ENCODE measurements at places on chromosomes 6 and 20.

DNA sequence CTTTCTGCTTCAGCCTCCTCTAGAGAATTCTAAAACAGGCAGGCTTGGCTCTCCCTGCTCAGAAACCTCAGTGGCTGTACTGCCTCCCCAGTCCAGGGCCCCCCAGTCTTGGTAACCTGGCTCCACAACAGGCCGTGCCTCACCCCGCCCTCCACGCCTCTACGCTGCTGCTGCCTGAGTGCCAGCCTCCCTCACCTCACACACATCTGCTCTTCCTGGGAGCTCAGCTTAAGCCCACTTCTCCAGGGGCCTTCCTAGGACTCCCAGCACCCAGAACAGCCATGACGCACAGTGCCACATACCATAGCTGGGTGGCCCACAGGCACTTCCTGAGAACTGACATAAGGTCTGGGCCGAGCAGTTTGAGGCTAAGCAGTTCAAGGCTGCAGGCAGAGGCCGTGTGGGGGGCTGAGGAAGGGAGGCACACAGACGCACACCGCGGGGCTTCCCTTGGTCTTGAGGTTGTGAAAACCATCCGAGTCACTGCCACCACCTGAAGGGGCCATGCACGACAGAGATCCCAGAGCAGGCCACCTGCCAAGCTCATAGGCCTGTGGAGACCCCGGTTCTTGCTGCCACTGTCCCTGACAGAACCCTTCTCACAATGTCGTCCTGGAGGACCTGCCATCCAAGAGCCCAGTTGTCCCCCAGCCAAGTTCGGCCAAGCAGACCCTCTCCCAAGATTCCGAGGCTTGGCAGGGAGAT is 42.6 kb downstream of the DSTN start:
- no peak for DNase-seq

DNA sequence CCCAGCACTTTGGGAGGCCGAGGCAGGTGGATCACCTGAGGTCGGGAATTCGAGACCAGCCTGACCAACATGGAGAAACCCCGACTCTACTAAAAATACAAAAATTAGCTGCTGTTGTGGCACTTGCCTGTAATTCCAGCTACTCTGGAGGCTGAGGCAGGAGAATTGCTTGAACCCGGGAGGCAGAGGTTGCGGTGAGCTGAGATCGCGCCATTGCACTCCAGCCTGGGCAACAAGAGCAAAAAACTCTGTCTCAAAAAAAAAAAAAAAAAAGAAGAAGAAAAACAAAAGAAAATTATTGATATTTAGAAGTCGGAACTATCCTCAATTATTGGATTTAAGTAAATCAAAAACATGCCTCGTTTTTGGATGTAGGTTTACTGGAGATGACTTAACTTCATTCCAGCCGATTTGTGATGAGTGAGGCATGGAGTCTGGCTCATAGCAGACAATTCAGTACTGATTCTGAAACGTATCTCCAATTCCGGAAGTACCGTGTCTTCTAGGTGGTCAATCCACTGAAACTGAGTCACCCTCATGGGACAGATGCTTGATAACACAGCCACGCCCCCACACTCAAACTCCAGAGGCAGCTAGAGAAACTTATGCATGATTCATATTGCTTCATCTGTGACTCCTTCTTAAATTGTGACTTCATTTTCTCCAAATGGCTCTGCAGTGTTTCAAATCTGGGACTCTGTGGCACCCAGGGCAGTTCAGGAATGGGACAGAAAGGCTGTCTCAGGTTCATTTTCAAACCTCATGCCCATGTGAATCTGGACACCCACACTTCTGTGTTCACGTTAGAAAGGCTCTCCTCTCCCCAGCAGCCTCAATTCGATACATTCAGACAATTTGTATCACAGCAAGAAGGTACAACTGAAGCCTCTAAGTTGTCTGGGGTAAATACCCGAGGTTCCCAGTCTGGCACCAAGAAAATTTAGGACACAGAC is 110.4 kb upstream of the ARMC2 start:
- no peak for DNase-seq

DNA sequence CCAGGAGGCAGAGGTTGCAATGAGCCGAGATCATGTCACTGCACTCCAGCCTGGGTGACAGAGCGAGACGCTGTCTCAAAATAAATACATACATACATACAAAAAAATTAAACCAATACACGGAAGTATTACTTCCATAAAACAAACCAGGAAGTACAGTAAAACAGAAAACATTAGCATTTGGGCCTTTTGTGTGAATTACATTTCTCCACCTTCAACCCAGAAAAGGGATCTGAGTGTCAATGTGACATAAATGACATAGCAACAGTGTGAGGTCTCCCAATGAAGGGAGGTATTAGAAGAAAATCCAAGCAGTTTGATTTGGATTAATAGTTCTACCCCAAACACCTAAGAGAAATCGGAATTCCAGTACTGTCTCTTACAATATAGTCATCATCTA is 10.1 kb downstream of the CSNK2A1 start:
- no peak for DNase-seq

GRCh38 chr6:78340755-78341154 is 526.6 kb upstream of the IRAK1BP1 start:
- DNase-seq: no peak

DNA sequence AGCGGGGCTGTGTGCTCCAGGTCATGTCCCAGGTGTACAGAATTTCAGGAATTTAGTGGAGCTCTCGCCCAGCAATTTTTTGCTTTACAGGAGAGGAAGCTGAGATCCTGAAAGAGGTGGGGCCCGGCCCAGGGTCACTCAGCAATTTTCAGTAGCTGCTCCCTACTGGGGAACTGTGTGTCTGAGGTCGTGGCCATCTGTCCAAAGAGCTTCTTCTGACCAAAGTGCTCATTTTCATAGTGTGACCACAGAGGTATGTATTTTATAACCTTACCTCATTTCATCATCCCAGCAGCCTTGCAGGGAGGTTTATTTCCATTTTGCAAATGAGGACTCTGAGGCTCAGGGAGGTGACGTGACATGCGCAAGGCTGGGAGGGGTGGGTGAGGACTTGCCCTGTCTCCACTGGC is 46.3 kb downstream of the FAM209B start:
- no peak for DNase-seq
